Neural crest cell (in vitro differentiated cells): ENCODE measurements at places on chromosomes 11 and 22. TPM values are rescaled to one million over a fixed set of nuclear protein-coding genes. Genes with fewer than 3 reads are reported as not detected.

DNA sequence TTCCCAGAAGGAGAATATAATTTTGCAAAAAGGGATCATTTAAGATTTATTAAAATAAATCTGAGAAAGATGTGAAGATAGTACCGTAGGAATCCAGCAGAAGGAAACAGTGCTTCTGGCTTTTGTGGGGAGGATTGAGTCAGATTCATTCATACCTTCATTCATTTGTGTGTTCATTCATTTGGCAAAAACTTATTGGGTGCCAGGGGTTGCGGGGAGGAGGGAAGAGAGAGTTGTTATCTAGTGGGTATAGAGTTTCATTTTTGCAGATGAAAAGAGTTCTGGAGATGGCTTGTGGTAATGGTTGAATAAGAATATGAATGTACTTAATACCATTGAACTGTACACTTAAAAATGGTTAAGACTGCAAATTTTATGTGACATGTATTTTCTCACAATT lies 31.1 kb downstream of the BMAL1 start:
- no peak for DNase-seq

GRCh38 chr11:38221295-38221694 lies 1623.3 kb upstream of the RAG2 start:
- DNase-seq, result no peak

- DNase-seq, result peak; percentile 35
These were observed 12.1 kb downstream of the PLAAT5 start for GRCh38 chr11:63478896-63479295.

APOC3 gene
- total RNA-seq, result not detected in 2 replicates

DMC1 gene
- 8.1 and 9.0 TPM in 2 replicates for total RNA-seq
